ENCODE measurements at places on chromosomes 6 and 20.
A peak's percentile ranks its signal among the peaks of the same experiment; 100 is the strongest.

- DNase-seq, result no peak
Measured at GRCh38 chr6:42727087-42727611, 4.8 kb upstream of the PRPH2 start.

- DNase-seq, result no peak
Measured at GRCh38 chr6:82951389-82951788, 114.3 kb downstream of the UBE3D start.

- peak; percentile 18 for DNase-seq
Measured at GRCh38 chr6:42260972-42261371, 43.3 kb upstream of the MRPS10 start.

DNA sequence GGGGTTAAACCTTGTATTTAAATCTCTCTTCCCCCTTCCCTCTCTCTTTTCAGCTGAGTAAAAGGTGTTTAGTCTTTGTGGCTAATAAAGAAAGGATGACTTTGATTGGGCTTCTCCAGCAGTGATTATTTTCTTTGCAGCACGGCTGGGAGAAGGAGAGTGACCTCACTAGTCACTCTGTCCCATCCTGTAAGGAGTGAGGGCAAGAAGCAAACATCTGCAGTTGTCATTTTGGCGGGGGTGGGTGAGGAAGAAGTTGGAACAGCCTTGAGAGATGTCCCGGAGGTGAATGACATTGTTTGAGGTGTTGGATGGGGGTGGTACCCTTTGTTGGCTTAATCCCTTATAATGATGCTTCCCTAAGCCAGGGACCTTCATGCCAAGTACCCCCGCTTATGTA lies 223.6 kb downstream of the EYA2 start:
- no peak for DNase-seq

DNA sequence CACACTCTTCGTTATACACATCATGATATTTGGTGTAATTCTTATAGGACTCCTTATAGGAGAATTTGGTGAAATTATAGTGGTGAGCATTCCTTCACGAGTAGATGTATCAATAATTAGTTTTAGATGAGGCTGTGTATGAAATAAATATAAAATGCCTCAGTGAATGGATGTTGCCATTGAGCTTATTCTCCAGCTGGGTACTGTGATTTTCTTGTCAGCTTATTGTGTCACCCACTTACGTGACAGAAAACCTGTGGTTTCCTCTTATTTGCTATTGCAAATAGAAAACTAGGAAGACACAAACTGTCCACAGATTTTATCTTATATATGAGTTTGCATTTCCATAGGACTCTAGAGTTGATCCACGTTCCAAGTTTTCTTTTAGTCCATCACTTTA lies 439.9 kb upstream of the RNF217 start:
- no peak for DNase-seq

- DNase-seq, result peak; percentile 69
Measured at GRCh38 chr6:138250513-138251247, 32.4 kb upstream of the PBOV1 start.

GRCh38 chr20:13251904-13252297 lies 30.8 kb downstream of the ISM1 start:
- DNase-seq, result no peak

- no peak for DNase-seq
Measured at GRCh38 chr6:17007749-17008148, 94.1 kb upstream of the STMND1 start.

- peak; percentile 12 for DNase-seq
Measured at GRCh38 chr6:83615025-83615999, 93.6 kb downstream of the SNAP91 start.

GRCh38 chr6:20559924-20560551 lies 25.8 kb downstream of the CDKAL1 start:
- DNase-seq, result no peak

- peak; percentile 34 for DNase-seq
Measured at GRCh38 chr6:72464791-72465691, 156.8 kb upstream of the KCNQ5 start.

- DNase-seq, result no peak
Measured at GRCh38 chr20:33810259-33810658, 889 bp upstream of the CHMP4B start.

- DNase-seq, result no peak
Measured at GRCh38 chr20:16191496-16191895, 381.8 kb downstream of the KIF16B start.

GRCh38 chr20:36812594-36813463 lies 39.3 kb upstream of the DSN1 start:
- no peak for DNase-seq

- no peak for DNase-seq
Measured at GRCh38 chr6:38192487-38192886, 373.0 kb downstream of the ZFAND3 start.

- DNase-seq, result no peak
Measured at GRCh38 chr20:60759651-60760050, 492.4 kb upstream of the CDH4 start.
